Stimulated activated CD8-positive, alpha-beta memory T cell treated with anti-CD3 and anti-CD28 coated beads, Interleukin-7, amount 100 ng/mL, for 1 hour (primary cell): ENCODE measurements at places on chromosomes 5 and 9.

- DNase-seq, result no peak
These were observed 24.4 kb downstream of the FAM163B start for GRCh38 chr9:133584559-133585476.

DNA sequence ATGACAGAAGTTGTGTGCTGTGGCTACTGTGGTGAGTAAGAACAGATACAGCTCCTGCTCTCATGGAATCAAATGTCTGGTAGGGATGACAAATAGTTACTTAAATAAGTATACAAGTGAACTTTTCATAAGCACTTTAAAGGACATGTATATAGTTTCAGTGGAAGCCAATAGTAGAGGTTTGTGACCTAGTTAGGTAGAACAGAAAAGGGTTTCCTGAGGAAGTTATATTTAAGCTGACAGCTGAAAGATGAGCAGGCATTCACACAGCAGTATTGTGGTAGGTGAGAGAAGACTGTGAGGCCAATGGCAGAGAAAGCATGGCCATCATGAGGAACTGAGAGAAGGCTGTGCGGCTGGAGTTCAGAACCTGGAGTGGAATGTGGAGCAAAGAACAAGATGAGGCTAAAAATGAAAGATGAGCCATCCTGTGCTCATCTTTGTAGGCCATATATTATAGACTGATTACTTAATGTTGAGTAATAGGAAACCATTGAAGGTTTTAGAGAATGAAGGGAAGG lies 15.4 kb downstream of the FAM174A start:
- no peak for DNase-seq

DNA sequence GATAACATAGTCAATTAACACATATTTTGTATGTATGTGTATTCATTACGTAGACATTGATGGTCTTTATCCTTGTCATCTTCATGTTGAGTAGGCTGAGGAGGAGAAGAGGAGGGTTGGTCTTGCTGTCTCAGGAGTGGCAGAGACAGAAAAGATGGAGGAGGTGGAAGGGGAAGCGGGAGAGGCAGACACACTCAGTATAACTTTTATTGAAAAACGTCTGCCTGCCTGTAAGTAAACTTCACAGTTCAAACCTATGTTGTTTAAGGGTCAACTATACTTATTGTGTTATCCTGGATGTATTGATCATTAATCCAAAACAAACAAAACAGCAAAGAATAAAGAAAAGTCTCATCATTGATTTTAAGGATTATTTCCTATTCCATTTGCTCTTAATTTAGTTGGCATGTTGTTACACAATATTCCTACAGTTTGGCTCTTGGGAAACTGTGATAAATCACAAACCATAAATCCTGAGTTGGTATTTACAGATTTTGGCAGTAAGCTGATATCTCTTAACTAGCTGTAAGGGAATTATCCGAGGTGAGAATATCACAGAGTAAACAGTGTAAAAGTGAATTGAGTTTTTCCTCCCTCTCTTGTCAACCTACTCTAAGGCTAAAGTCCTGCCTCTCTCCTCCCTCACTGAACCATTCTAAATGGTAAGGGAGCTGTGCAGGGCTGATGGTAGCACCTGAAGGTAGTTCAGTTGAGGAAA lies 487.2 kb downstream of the SPATA31D1 start:
- no peak for DNase-seq

- DNase-seq, result no peak
These were observed 597.9 kb downstream of the PTPRD start for GRCh38 chr9:10014889-10015288.

DNA sequence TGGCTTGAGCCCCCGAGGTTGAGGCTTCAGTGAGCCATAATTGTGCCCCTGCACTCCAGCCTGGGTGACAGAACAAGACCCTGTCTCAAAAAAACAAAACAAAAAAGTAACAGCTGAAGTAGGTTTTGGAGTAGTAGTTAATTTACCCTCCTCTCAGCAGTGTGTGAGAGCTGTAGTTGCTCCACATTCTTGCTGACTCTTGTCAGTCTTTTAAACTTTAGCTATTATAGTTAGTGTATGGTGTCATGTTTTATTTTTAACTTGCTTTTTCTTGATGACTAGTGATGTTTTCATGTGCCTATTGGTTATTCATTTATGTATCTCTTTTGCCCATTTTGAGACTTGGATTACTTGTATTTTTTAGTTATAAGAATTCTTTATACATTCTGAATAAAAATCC lies 52.9 kb upstream of the DHFR start:
- DNase-seq, result no peak

GRCh38 chr5:115952588-115952987 lies 9.7 kb upstream of the LVRN start:
- DNase-seq, result no peak

- no peak for DNase-seq
These were observed 538.5 kb upstream of the WWC1 start for GRCh38 chr5:167752936-167753335.

- no peak for DNase-seq
These were observed 9.0 kb upstream of the NSD1 start for GRCh38 chr5:177124486-177124991.

- DNase-seq, result no peak
These were observed 2.8 kb downstream of the GBGT1 start for GRCh38 chr9:133160742-133161546.

GRCh38 chr5:79829260-79829659 lies 139.6 kb downstream of the CMYA5 start:
- no peak for DNase-seq

GRCh38 chr5:170481849-170482248 lies 22.0 kb upstream of the KCNIP1 start:
- DNase-seq, result no peak

- no peak for DNase-seq
These were observed 632 bp upstream of the PRKAA1 start for GRCh38 chr5:40798801-40799210.

GRCh38 chr9:69455311-69455710 lies 130.3 kb downstream of the ENTREP1 start:
- DNase-seq, result no peak
